ENCODE measurements at places on chromosomes 13 and 19.

- no peak for DNase-seq
These were observed 84.6 kb upstream of the TRPC4 start for GRCh38 chr13:37954191-37954590.

- DNase-seq: no peak
These were observed 1001.1 kb downstream of the OLFM4 start for GRCh38 chr13:54029720-54030119.

DNA sequence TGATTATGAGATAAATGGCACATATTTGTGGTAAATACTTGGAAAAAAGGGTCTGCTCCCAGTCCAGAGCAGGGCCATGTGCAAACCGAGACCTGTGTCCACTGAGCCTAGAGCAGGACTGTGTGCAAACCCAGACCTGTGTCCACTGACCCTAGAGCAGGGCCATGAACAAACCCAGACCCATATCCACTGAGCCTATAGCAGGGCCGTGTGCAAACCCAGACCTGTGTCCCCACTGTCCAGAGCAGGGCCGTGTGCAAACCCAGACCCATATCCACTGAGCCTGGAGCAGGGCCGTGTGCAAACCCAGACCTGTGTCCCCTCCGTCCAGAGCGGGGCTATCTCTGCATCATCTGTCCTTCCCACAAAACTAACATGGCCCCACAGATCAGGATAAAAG is 136.0 kb downstream of the ATP11A start:
- no peak for DNase-seq

DNA sequence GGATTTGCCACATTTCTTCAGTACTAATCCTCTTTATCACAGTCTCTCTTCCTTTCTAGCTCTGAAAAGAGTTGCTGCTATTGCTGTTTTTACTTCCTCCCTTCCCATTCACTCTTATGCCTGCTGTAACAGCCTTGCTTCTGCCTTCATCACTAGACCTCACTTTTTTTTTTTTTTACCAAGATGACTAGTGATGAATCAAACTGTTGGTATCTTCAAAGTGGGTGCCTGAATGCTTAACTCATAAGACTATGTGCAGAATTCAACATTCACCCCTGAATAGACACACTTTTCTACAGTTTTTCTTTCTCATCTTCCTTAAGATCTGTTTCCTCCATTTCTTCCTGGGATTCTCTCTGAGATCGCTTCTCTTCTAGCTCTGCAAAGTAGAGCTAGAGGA is 217.2 kb upstream of the HTR2A start:
- no peak for DNase-seq

GRCh38 chr13:112207129-112207528 is 140.2 kb downstream of the SOX1 start:
- DNase-seq: no peak

- DNase-seq: no peak
These were observed 1225.3 kb downstream of the SLITRK5 start for GRCh38 chr13:88896466-88896865.

DNA sequence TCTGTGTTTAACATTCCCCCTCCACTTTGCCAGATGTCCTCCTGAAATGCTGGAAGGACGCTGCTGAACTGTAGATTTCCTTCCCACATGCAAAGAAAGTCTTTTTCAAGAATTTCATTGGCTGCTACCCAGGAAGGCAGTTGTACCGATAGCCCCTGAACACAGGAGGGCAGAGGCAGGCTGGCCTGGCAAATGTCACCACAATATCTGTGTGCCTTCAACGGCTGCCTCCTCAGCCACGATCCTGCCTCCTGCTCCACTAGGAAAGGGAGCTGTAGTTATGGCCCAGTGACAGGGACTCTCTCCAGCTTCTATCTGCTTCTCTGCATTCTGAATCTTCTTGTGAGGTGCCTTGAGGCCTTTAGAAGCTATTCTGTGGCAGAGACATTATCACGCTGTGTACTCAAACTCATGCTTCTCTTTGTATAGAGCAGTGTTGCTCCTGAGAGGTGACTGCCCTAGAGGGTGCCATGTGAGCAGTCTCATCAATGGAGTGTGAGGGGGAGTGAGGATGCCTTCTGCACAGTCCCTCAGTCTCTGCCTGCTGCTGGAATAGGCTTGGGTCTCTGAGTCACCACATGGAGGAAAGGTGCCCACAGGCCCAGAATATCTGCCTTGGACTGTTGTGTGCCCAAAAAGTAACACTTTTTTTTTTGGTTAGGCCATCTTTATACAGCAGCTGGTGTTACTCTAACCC is 279.8 kb downstream of the DNAJC15 start:
- DNase-seq: no peak

- DNase-seq: no peak
These were observed 10.3 kb downstream of the GNA15 start for GRCh38 chr19:3145909-3146676.

DNA sequence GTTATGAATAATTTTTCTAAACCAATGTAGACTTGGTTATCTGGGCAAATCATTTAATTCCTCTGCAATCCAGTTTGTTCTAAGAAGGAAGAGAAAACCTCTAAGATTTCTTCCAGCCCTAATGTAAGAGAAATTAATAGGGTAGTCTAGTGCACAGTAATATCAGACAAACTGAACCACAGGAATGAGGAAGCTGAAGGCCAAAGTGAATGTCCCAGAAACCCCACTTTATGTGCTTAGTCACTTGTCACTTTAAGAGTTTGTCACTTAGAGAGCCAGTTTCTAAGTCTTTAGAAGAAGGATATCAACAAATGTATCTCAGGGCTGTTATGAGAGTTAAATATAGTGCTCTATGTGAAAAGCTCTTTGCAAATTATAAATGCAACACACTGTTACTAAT is 750.6 kb downstream of the DIAPH3 start:
- DNase-seq: no peak

GRCh38 chr19:952680-953444 is 27.0 kb downstream of the ARID3A start:
- DNase-seq: no peak

DNA sequence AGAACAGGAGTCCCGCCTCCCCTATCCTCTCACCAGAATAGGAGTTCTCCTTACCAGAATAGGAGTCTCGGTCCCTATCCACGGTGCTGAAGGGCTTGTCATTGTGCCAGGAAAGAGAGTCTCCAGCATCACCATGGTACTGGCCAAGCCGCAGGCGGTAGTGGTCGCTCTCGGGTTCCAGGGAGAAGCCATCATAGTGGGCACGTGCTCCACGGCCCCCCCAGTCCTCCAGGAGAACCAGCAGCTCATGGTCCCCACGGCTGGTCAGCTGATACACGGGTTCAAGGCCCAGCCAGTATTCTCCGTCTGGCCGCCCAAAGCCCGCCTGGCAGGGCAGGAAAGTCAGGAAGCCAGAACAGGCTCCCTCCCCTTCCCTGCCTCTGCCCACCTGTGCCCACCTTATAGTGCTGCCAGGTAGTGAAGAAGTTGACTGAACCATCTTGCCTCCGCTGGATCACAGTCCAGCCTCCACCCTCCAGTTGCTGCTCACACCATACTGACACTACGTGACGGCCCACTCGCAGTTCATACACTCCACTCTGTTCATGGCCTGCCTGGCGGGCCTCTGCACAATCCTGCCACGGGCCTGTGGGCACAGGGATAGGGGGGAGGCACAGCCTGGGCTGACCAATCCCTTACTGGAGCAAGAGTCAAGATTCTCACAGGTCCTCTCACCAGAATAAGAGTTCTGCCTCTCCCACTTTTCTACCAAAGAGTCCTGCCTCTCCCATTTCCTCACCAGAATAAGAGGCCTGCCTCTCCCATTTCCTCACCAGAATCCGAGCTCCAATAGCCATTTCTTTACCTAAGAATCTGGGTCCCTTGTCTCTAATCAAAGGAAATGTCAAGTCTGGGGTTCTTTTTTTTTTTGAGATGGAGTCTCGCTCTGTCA is 7.4 kb downstream of the SHFL start:
- DNase-seq: no peak

DNA sequence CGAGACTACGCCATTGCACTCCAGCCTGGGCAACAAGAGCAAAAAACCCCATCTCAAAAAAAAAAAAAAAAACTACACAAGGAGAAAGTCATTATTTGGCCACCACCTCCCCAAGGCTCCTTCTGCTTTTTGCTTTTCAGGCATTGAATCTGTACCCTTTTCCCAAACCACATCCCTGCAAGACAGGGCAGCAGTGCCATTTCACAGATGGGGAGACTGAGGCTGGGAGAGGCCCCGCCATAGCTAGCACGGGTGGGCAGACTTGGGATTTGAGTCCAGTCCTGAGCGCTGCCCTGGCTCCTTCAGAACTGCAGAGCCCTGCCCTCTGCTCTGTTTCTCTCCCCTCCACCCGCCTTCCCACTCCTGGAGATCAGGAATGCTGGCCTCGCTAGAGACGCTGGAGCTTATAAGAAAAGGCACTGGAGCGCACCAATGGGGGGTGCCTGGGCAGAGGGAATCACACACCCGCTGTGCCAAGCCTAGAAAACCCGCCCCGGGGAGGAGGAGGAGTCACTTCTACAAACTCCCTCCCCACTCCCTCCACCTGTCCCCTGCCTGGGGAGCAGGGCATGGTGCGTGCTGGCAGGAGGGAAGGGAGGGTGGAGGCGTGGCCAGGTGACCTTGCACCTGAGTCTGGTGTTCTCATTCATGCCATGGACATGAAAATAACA is 17.6 kb downstream of the TJP3 start:
- DNase-seq: no peak

- DNase-seq: no peak
These were observed 46.3 kb upstream of the MTIF3 start for GRCh38 chr13:27496536-27497273.

- DNase-seq: no peak
These were observed 60.9 kb downstream of the WDFY2 start for GRCh38 chr13:51645154-51645650.

- no peak for DNase-seq
These were observed 1.4 kb downstream of the GPX4 start for GRCh38 chr19:1105008-1105872.

DNA sequence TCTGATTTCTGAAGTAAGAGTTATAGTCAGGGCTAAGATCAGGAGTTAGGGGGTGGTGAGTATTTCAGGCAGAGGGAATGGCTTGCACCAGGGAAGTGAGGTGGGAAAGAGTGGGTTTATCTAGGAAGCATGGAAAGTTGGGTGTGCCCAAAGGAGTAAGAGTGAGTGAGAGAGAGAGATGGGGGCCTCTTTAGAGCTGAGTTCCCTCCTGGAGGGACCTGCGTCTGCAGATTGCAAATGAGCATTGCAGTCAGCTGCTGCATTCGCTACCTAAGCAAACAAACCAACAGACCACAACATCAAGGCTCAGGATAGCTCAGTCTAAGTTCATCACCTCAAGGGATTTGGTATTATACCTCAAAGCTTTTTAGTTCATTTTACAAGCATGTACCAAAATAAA is 405.8 kb downstream of the FGF9 start:
- no peak for DNase-seq

GRCh38 chr13:59879281-59879680 is 284.4 kb downstream of the DIAPH3 start:
- DNase-seq: no peak

- DNase-seq: peak; percentile 83
These were observed 6.8 kb upstream of the ARRDC2 start for GRCh38 chr19:18000915-18001776.

DNA sequence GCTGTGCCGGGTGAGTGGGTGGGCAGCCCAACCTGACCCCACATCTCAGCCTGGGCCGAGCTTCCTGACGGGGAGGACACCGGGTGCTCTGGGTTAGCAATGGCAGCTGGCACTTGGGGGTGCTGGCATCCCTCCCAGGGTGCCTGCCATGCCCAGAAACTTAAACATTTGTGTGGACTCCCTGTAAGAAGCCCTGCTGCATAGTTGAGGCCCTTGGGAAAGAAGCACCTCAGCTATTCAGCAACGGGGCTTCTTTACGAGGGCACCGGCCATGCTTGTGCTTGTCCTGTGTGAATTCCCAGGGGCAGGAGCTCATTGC is 33.8 kb upstream of the MEDAG start:
- no peak for DNase-seq

GRCh38 chr13:21638319-21639282 is 32.3 kb upstream of the FGF9 start:
- DNase-seq: no peak

- no peak for DNase-seq
These were observed 7.4 kb downstream of the MED26 start for GRCh38 chr19:16620584-16620983.

DNA sequence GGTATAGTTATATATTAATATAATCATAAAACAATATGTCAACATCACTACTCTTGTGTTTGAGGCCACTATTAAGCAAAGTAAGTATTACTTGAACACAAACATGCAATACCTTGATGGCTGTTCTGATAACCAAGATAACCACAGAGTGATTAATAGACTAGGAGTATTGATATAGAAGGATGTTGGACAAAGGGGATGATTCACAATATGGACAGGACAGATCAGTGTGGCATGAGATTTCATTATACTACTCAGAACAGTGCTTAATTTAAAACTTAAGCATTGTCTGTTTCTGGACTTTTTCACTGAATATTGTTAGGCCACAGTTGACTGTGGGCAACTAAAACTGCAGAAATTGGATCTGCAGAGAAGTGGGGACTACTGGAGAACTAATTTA is 384.2 kb downstream of the SLITRK1 start:
- DNase-seq: no peak

- no peak for DNase-seq
These were observed 24.7 kb downstream of the PNPLA6 start for GRCh38 chr19:7560255-7560654.

DNA sequence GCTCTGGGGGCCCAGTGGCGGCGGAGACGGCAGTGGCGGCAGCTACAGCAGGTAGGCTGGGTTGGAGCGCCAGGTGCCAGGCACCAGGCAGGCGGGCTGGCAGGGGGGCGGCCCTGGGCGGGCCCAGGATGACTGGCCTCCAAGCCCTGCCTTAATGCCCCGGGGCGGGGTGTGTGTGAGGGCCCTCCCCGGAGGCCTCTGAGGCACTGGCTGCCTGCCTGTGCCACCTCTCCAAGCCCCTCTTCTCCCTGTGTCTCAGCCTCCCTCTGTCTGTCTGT is at the start of gene KLK11:
TSS of gene KLK11 (minus strand) at position 63 of the 278 bp plus-strand sequence. CDS start 985 bp downstream, outside the sequence.
- DNase-seq: no peak

DNA sequence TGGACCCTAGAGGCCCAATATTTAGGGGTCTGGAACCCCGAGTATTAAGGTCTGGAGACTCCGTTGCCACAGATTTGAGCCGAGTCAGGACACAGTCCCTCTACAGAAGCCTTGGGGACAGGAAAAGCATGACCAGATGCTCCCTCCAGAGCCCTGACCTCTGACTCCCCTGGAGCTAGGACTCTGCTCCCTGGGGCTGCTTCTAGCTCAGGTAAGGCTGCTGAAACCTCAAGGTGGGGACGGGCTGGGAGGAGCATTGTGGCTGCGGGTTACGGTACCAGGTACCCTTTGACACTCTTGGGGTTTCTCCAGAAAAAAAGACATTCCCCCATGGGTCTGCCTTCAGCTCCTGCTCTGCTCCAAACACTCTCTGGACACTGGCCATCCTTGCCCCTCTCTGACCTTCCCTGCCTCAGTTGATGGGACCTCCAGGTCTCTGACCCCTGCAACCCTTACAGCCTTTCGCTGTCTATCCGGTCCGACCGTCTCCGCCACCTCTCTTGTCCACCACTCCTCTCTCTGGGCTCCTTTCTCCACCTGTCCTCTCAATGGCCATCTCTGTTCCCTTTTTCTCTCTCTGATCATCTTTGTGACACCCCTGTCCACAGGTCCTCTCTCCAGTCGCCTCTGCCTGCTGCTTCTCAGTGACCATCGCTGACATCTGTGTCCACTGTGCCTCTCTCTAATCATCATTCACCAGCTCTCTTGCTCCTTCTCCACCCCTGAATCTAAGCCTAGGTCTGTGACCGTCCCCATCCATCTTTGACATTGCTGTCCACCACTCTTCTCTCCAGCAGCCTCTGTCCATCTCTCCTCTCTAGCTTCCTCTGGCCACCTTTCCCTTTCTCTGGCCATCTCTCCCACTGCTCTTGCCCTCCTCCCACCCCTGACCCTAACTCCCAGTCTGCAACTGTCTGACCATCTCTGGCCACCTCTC is 1.4 kb downstream of the LRFN3 start:
- DNase-seq: no peak
